ENCODE measurements at places on chromosomes 6 and 20.

DNA sequence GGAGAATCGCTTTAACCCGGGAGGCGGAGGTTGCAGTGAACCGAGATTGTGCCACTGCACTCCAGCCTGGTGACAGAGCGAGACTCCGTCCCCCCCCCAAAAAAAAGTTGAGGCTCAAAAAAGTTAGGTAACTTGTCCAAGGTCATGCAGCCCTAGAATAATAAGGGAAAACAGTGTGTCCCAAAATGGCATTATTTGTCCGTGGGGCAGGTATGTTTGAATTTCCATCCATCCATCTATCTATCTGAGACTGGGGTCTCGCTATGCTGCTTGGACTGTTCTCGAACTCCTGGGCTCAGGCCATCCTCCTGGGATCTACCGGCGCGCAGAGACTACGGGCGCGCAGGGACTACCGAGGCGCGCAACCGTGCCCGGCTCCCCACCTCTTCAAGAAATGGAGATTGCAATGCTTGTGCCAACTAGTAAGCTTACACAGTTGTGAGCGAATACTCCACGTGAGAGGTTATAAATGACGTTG lies 374 bp upstream of the ABCC10 start:
- H3K4me3 ChIP-seq, result peak overlapping the region; percentile 87
- peak overlapping the region; percentile 95 for H3K27ac ChIP-seq

GRCh38 chr6:45531999-45532595 lies 154.4 kb upstream of the SUPT3H start:
- H3K27ac ChIP-seq, result no peak overlapping the region
- H3K4me3 ChIP-seq, result no peak overlapping the region

- H3K4me1 ChIP-seq, result no peaks in the 10 kb centered on the region
- no peaks in the 10 kb centered on the region for H3K27me3 ChIP-seq
- H3K27ac ChIP-seq, result no peak overlapping the region
- no peak overlapping the region for H3K4me3 ChIP-seq
- H3K36me3 ChIP-seq, result no peaks in the 10 kb centered on the region
These were observed 571.4 kb downstream of the PRKN start for GRCh38 chr6:162156146-162156545.

DNA sequence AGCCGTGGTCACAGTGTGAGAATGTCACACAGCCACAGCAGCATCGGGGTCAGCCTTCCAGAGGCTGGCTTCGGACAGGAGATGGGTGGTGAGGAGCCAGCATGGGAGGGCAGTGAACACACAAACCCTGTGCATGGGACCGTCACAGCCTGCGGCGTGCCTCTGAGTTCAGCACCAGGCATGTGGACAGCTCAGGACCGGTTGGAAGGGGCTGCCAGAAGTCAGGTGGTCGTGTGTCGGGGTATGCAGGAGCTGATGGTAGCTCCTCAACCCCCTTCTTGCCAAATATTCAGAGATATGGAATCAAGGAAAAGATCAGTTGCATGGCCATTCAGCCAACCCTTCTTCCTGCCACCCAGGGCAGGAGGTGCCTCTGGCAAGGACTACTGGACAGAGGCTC lies 28.2 kb downstream of the MYT1 start:
- H3K4me3 ChIP-seq, result no peak overlapping the region
- DNase-seq, result no peak
- no peak overlapping the region for H3K27ac ChIP-seq
- H3K27me3 ChIP-seq, result peaks cover 16% of the 10 kb centered on the region

DNA sequence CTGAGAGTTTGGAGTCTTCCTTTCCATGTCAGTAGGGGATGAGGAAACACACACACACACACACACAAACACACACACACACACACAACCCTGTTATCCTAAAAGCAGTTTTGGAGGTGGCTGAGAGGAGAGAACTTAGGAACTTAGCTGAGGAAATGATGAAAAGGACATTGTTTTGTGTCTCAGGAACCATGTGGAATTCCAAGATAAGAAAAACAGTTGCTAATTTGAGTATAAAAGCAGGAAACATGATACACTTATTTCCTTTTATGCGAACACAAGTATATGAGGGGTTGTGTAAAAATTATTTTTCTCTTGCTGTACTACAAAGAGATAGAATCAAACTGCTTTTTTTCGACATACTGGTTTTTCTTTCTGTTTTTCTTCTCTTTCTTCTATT lies at the start of gene MYCT1:
MYCT1 (plus strand) TSS at position 264 of the 400 bp plus-strand sequence; CDS start at position 270, 6 bp downstream.
- no peak for DNase-seq
- H3K4me1 ChIP-seq, result no peaks in the 10 kb centered on the region
- H3K36me3 ChIP-seq, result no peaks in the 10 kb centered on the region
- peaks cover 14% of the 10 kb centered on the region for H3K27me3 ChIP-seq
- no peak within 1 kb of the TSS for H3K27ac ChIP-seq

DNA sequence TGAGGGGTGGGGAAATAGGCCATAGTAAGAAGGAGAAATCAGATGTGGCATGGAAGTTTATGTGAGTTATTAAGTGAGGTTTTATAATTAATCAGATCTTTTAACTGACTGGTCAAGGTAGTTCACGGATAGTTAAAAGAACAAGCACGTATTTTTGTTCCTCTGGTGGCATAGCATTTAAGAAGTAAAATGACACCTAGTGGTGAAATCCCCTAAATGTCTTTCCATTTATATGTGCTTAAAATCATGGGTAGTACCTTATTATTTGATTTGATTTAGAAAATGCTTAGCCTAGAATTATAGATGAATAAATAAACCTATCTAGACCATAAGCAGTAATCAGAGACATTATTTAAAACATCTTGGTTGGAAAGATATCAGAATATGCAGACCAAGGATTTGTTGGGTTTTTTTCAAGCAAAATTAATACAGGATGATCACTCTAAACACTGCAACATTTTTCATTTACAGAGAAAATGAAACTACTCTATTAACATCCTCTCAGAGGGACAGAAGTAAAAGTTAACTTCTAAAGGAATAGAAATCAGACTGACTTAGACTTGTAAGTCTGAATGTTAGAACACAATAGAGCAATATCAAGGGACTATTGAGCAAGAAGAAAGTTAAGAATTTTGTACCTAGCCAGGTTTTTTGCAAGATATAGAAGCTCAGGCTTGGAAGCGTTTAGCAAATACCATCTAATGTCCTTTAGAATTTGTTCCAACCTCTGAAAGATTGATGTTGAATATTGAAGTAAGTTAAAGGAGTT lies 81.1 kb downstream of the STXBP5 start:
- H3K27ac ChIP-seq, result peak overlapping the region; percentile 64
- peaks cover 44% of the 10 kb centered on the region for H3K4me1 ChIP-seq
- H3K27me3 ChIP-seq, result no peaks in the 10 kb centered on the region
- H3K4me3 ChIP-seq, result peak overlapping the region; percentile 13
- DNase-seq, result no peak

DNA sequence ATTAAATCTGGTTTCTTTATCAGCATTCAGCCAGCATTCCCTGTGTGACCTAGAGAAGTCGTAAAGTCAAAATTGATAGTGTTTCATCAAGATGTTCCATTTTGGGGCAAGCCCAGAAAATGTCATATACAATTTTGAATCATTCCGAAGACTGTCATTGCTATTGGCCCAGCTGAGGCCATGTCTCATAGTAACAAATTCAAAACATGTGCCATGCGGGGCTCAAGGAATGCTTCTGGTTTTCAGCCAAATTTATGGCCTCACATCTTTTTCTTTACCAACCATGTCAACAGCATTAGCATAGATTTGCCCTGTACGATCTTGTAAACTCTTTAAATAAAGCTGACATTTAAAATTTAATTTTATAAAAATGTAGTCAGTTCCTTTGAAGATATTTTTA lies 314.7 kb downstream of the PAX1 start:
- no peak for DNase-seq
- H3K36me3 ChIP-seq, result no peaks in the 10 kb centered on the region
- no peak overlapping the region for H3K4me3 ChIP-seq
- H3K27ac ChIP-seq, result no peak overlapping the region
- no peaks in the 10 kb centered on the region for H3K27me3 ChIP-seq
- no peaks in the 10 kb centered on the region for H3K4me1 ChIP-seq

DNA sequence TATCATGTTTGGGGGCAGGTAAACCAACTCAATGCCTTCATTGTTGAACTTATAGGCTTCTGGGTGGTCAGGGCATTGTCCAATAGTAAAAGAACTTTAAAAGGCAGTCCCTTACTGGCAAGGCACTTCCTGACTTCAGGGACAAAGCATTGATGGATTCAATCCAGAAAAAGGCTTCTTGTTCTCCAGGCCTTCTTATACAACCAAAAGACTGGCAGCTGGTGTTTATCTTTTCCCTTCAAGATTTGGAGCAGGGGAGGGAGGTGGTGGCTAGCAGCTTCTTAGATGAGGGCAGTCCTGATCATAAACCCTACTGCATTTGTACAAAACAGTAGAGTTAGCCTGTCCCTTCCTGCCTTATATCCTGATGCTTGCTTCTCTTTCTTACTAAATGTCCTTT lies 57.5 kb downstream of the NCOA3 start:
- H3K4me3 ChIP-seq, result no peak overlapping the region
- H3K27ac ChIP-seq, result no peak overlapping the region
- peaks cover 31% of the 10 kb centered on the region for H3K36me3 ChIP-seq
- H3K4me1 ChIP-seq, result peaks cover 66% of the 10 kb centered on the region
- no peaks in the 10 kb centered on the region for H3K27me3 ChIP-seq

- no peaks in the 10 kb centered on the region for H3K36me3 ChIP-seq
- no peaks in the 10 kb centered on the region for H3K27me3 ChIP-seq
- no peak overlapping the region for H3K4me3 ChIP-seq
These were observed 44.5 kb downstream of the MYLIP start for GRCh38 chr6:16173167-16173940.

GRCh38 chr6:122648726-122649125 lies 38.5 kb downstream of the PKIB start:
- no peak overlapping the region for H3K27ac ChIP-seq
- no peaks in the 10 kb centered on the region for H3K4me1 ChIP-seq
- H3K4me3 ChIP-seq, result no peak overlapping the region
- peaks cover 3% of the 10 kb centered on the region for H3K27me3 ChIP-seq
- DNase-seq, result no peak

GRCh38 chr20:21509597-21510371 lies 4.1 kb downstream of the NKX2-2 start:
- no peak overlapping the region for H3K27ac ChIP-seq
- no peaks in the 10 kb centered on the region for H3K36me3 ChIP-seq
- peak overlapping the region; percentile 63 for H3K4me3 ChIP-seq
- H3K4me1 ChIP-seq, result peaks cover 34% of the 10 kb centered on the region
- no peak for DNase-seq
- peaks cover 68% of the 10 kb centered on the region for H3K27me3 ChIP-seq

- H3K27ac ChIP-seq, result peak overlapping the region; percentile 84
- peak overlapping the region; percentile 37 for H3K4me3 ChIP-seq
- no peaks in the 10 kb centered on the region for H3K36me3 ChIP-seq
- peaks cover 26% of the 10 kb centered on the region for H3K27me3 ChIP-seq
- H3K4me1 ChIP-seq, result peaks cover 17% of the 10 kb centered on the region
These were observed 336.0 kb downstream of the QKI start for GRCh38 chr6:163750431-163751031.

GRCh38 chr6:20955131-20955530 lies 420.9 kb downstream of the CDKAL1 start:
- no peaks in the 10 kb centered on the region for H3K27me3 ChIP-seq
- no peak overlapping the region for H3K27ac ChIP-seq
- no peak for DNase-seq
- no peaks in the 10 kb centered on the region for H3K4me1 ChIP-seq
- peaks cover 25% of the 10 kb centered on the region for H3K36me3 ChIP-seq
- H3K4me3 ChIP-seq, result no peak overlapping the region

- H3K4me3 ChIP-seq, result no peak overlapping the region
- peaks cover 13% of the 10 kb centered on the region for H3K4me1 ChIP-seq
- DNase-seq, result no peak
These were observed 16.2 kb downstream of the PPIL4 start for GRCh38 chr6:149529650-149530049.

GRCh38 chr6:128156321-128157111 lies 255.7 kb upstream of the THEMIS start:
- no peak for DNase-seq
- H3K4me3 ChIP-seq, result no peak overlapping the region
- H3K27me3 ChIP-seq, result no peaks in the 10 kb centered on the region
- peaks cover 2% of the 10 kb centered on the region for H3K36me3 ChIP-seq

GRCh38 chr6:27332692-27333641 lies 20.9 kb upstream of the POM121L2 start:
- peaks cover 16% of the 10 kb centered on the region for H3K4me1 ChIP-seq
- DNase-seq, result peak; percentile 69
- peak overlapping the region; percentile 62 for H3K27ac ChIP-seq
- peaks cover 3% of the 10 kb centered on the region for H3K36me3 ChIP-seq
